Melanocyte of skin (primary cell): ENCODE measurements at places on chromosomes 1 and 21. TPM values are rescaled to one million over a fixed set of nuclear protein-coding genes. Genes with fewer than 3 reads are reported as not detected.

The F3 gene
- total RNA-seq, result 0.93 and 2.0 TPM in 2 replicates

The TESK2 gene
- 13.1 and 18.2 TPM in 2 replicates for total RNA-seq

The LRRC39 gene
- total RNA-seq, result 0.69 and 0.73 TPM in 2 replicates

The NTRK1 gene
- total RNA-seq, result not detected in 2 replicates

The AIRE gene
- not detected in 2 replicates for total RNA-seq

The TTC39A gene
- 1.4 and 1.5 TPM in 2 replicates for total RNA-seq

The CRYZL1 gene
- 14.3 and 19.1 TPM in 2 replicates for total RNA-seq

The OR2M2 gene
- not detected in 2 replicates for total RNA-seq

The OR2L13 gene
- total RNA-seq, result not detected in 2 replicates
